ENCODE measurements at places on chromosomes 1 and 21.
A peak's percentile ranks its signal among the peaks of the same experiment; 100 is the strongest.

GRCh38 chr1:186044079-186044685 is 310.0 kb downstream of the HMCN1 start:
- no peak for DNase-seq

- no peak for DNase-seq
Measured at GRCh38 chr1:37944086-37944763, 2.6 kb downstream of the INPP5B start.

DNA sequence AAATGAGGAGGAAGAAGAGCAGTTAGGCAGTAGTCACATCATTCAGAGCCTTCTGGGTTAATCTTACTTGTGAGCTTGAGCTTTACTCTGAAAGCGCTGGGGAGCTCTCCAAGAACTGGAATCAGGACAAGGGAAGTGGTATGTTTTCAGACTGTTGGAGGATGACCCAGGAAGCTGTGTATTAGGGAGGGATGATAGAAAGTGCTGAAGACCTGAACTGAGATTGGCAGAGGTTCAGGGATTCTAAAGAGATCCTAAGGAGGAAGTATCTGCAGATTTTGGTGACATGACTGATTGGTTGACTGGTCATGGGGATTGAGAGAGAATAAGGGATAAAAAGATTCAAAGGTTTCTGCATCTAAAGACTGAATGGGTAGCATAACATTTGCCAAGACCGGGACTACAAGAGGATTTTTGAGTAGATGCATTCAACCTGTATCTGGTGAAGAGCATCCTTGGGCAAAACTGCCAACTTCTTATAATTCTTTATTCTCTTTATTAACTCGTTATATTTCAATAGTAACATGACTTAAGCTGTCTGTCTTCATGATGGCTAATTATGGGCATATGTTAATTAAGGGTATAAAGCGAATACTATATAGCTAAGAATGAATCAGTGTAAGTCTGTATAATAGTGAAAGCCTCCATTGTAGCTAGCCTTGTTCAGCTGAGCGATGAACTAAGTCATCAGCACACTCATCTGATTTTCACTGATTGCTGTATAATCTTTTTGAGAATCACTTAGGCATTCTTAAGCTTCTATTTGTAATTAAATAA is 41.8 kb downstream of the XCL1 start:
- no peak for DNase-seq

DNA sequence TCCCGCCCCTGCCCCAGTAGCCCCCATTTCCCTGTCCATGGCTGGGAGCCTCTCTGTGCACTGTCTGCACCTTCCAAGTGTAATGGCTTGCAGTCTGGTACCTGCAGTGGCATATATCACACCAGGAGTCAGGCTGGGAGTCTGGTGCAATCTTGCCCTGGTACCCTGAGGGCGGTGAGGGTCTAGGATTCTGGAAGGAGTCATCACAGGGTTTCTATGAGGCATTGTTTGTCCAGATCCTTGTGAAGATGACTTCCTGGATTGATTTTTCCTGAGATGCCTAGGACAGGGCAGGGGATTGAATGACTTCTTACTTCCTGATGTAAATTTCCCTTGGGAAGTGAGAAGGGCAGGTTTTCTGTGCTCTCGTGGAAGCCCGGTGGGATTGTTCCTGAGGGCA is 5.9 kb upstream of the PKP1 start:
- no peak for DNase-seq

DNA sequence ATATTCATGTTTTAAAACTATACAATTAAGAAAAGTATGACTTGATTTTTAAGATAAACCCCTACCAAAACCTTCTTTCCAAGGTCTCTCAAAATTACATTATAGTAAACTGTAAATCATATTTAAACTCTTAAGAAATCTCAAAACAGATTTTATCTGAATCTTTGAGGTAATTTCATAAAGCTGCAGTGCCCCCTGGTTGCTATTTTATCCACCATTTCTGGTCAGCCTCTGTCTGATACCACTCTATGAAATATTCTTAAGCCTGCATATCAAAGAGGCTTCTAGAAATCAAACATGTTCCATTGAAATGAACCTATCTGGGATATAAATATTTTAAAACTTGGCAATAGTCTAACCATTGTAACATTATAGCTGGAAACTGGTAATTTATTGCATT is 317.3 kb downstream of the COL11A1 start:
- no peak for DNase-seq

GRCh38 chr21:41220208-41220733 is 52.3 kb downstream of the BACE2 start:
- no peak for DNase-seq

DNA sequence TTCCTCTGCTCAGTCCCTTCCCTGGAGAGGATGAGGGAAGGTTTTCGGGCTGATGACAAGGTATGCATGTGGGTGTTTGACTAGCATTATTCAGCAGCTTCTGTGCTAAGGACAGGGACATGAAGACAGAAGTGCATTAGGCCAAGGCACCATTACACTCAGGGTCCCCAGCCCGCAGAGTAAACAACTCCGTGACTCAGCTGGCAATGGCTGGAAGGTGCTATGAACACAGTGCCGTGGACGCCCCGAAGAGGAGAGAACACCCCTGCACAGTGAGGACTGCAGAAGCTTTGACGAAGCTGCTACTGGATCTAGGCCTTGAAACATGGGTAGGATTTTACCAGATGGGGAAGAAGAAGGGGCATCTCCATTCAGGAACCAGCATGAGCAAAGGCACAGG is 13.7 kb upstream of the EPS8L3 start:
- DNase-seq, result no peak

DNA sequence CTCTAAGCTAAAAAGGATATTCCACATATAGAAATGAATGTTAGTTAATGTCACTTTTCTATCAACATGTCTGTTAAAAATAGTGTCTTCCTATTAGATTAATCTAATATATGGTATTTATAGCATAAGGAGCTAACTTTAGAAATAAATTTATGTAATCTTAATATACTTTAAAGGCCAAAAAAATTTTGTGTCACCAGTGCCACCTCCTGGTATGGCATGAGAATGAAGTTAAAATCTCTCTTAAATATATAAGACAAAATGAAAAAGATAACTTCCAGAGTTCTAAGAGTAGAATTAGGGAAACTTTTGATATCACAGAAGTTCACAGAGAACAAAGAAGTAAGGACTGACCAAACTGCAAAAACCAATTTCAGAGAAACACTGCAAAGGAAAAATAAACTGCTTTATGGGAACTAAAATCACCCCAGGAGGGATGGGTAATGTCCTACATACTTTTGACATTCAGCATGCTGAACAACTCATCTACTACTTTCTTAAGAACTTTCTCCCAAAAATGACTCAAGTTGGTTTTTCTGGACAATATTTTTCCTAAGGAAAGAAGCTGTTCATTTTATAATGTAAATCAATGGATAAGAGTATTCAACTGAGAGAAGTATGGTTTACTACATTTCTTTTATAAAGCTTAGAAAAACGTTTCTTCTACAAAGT is 82.8 kb downstream of the TRIM33 start:
- peak; percentile 26 for DNase-seq

GRCh38 chr1:9234223-9235095 is at the start of gene H6PD:
H6PD (plus strand) TSS chr1:9234774; CDS start chr1:9244935, 10,161 bp downstream.
- DNase-seq, result peak; percentile 93

GRCh38 chr1:54488065-54488750 is 59.8 kb upstream of the ACOT11 start:
- peak; percentile 73 for DNase-seq

DNA sequence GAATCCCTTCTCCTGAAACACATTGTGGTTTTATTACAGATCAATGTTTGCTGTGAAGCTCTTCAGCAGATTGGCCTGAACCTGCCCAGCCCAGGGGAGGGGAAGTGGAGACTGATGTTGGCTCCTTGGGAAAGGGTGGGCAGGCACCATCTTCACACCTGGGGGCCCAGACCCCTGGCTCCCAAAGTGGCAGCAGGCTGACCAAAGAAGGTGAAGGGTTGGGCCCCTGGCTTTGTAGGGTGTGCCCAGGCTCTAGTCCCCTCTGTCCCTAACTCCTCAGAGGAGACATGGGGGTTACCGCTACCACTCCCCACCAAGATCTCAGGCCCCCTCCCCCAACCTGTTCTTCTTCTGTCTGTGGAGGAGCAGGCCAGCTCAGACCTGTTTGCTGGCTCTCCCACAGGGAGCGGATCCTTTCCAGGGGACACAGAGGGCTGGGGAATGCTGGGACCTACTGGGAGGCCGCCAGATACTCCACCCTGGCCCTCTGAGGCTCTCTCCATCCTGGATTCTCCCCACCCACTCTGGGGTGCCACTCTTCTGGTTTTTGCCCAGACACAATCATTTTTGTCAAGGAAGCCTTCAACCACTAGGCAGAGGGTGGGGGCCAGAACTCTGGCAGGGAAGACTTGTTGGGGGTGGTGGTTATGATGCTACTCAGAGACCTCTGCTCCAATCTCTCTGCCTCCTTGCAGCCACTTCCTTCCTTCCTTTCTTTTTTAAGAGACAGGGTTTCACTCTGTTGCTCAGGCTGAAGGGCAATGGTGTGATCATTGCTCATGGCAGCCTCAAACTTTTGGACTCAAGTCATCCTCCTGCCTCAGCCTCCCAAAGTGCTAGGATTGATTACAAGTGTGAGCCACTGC is 5.0 kb upstream of the EFNA3 start:
- no peak for DNase-seq

DNA sequence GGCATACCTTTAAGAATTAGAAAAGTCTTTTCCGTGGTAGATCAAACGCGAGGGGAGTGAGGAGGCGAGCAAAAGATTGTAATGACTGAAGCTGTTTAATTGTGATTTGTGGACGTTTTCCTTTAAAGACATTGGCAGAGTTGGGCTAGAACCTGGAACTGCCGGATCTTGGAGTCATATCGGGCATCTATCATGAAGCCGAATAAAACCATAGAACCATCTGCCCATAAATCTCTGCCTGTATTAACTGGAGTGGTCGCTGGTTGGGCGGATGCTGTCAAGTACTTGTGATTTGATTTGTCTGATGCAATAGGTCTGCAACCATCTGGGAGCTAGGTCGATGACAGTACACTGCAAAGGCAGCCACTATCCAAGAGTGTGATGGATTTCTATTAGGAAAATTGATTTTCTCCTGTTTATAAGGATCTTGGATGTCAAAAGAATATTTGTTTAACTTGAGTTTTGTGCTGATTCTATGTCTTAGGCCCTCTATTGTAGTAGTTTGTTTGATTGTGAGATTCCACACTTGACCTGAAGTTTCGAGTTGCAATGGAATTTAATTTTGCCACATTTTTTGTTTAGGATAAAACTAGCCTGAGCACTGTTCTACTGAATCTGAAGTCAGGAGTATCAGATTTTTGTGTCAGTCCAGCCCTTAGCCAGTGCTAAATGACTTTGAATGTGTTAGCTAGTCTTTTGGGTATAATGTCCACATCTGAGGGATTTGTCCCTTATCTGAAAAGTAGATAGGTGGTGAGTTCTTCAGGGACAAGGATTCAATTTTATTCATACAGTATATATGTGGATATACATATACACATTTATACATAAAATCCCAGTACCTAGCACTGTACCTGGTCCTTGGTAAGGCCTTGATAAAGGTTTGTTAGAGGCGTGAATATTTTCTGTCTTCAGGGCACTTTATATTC is 1.2 kb downstream of the SARS1 start:
- DNase-seq, result peak; percentile 76

DNA sequence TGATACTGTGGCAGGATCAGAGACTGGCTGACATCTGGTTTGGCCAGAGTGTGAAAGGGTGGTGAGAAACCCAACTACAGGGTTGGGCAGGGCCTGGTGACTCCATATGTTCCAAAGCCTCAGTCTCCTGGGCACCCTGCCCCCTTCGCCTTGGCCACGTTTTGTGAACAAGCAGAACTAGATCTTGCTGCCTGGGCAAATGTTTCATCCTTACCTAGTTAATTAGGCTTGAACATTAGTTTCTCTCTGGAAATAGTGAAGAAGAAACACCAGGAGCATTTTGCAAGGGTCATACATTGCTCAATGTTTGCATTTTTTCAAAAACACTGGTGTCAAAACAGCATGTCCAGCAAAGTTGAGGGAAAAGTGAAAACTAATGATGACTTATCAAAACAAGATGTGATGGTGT is 60.5 kb downstream of the MAP3K7CL start:
- peak; percentile 93 for DNase-seq

DNA sequence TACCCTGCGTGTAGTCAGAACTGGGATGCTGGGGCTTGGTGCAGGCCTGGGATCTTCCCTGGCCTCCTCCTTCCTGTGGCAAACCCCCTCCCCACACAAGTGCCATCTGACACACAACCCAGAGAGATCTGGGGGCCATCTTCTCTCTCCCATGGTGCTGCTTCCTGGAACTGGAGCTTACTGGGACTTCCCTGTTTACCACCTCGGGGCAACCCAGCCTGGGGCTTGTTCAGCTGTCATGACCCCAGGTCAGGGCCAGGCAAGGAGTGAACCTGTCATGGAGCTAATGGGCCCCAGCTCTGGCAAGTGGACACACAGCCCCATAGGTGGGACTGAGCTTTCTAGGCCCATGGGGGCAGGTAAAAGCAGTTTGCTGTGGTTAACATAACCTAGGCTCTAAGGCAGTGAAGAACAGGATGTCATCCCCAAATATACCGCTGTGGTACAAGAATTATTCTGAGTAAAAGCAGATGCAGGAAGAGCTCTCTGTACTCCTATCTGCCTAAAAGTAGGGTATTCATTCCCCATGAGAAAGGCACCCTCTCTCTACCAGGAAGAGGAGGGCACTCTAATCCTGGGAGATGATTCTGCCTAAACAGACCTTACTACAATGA is 2.4 kb downstream of the TRIM11 start:
- no peak for DNase-seq

- DNase-seq, result peak; percentile 49
Measured at GRCh38 chr1:61082311-61083012, at the start of gene NFIA. NFIA (plus strand) TSS chr1:61082561.

DNA sequence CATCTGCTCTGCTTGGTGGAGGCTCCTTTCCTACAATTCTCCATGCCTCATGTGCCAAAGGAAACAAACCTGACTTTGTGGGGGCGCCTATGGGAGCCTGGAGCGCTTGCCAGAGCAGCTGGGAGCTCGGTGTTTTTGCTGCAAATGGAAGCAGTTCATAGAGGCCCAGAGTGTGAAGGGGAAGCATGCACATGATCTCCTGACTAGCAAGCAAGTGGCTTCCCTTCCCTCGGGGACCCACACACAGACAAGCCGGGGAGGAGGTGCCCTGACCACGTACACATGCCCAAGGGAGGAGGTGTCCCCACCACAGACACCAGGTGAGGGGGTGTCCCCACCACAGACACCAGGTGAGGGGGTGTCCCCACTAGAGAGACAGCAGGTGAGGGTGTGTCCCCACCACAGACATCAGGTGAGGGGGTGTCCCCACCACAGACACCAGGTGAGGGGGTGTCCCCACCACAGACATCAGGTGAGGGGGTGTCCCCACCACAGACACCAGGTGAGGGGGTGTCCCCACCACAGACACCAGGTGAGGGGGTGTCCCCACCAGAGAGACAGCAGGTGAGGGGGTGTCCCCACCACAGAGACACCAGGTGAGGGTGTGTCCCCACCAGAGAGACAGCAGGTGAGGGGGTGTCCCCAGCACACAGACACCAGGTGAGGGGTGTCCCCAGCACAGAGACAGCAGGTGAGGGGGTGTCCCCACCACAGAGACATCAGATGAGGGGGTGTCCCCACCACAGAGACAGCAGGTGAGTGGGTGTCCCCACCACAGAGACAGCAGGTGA is 106.8 kb downstream of the CRYAA start:
- DNase-seq, result no peak

GRCh38 chr1:102434421-102434820 is 437.7 kb upstream of the OLFM3 start:
- DNase-seq, result peak; percentile 3

GRCh38 chr1:2025491-2025981 is 6.4 kb downstream of the GABRD start:
- DNase-seq, result no peak

GRCh38 chr1:12126781-12127180 is 40.0 kb upstream of the TNFRSF1B start:
- no peak for DNase-seq

- DNase-seq, result no peak
Measured at GRCh38 chr1:218633238-218633988, 288.3 kb downstream of the TGFB2 start.
